ENCODE measurements at places on chromosomes 6 and 20. TPM values are rescaled to one million over a fixed set of nuclear protein-coding genes. Genes with fewer than 3 reads are reported as not detected.

The TRIM15 gene
- total RNA-seq, result 0.86 TPM

The TFAP2D gene
- not detected for total RNA-seq

- no peak for DNase-seq
These were observed 1.8 kb downstream of the PTPRK start for GRCh38 chr6:128518434-128519131.

GRCh38 chr20:48850977-48851299 lies 23.1 kb upstream of the PREX1 start:
- no peak for DNase-seq

DNA sequence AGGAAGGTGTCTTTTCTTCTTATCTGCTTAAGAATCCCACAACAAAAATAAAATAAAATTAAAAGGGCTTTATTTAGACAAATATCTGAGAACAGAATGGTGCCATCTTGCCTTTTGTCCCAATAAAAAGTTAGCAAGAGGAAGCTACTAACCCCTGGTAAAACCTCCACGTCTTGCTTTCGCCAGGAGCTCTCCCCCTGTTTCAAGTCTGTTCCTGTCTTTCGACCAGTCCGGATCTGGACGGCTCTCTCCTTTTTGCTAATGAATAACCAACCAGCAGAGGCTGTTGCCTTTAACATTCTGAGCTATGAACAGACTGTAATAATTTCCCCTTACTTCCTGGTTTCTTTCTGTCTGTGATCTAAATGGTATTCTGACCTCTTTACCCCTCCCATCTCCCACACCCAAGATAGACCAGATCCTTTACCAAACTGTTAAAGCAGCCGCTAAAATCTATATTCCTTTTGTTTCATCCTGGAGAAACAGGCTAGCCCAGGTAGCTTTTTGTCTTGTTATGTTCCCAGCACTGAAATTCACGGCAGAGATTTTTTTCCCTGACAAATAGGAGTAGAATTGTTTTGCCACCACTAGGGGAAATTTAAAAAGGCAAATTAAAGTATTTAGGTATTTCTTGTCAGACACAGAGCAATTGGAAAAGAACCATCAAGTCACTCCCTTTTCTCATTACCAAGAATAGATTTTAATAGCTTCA lies at the start of gene FRK:
FRK (minus strand) TSS at position 320 of the 712 bp plus-strand sequence. CDS start 580 bp downstream, outside the sequence.
- DNase-seq, result peak; percentile 33

DNA sequence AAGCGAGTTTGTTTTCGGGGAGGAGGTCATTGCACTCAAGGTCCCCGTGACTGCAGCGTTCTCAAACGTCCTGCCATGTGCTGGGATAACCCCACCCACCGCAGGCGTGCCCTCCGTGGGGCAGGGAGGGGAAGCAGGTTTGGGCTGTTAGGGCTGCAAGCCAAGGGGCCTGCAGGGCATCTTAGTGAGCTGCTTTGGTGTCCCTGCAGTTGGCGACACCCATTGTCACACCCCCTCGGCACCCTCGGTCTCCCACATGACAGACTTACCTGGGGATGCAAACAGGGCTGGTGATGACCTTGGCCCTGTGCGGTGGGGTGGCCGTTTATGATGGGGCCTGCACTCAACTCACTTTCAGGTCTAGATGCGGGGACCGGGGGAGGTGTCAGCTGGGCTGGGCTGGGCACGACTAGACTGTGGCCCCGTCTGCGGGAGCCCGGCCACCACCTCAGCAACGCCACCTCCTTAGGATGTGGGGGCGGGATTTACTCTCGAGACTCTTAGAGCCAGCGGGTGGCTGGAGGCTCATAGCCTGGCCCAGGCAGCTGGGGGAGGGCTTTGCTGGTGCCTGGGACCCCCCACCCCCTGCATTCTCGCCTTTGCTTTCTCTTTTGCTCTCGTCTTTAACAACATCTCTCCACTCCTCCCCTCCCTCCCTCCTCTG lies 6.5 kb upstream of the GATA5 start:
- no peak for DNase-seq

- DNase-seq, result no peak
These were observed 13.1 kb downstream of the TFAP2A start for GRCh38 chr6:10401632-10402223.

Data from Daoy (cell line).